ENCODE measurements at places on chromosomes 5 and 9.
A peak's percentile ranks its signal among the peaks of the same experiment; 100 is the strongest.

DNA sequence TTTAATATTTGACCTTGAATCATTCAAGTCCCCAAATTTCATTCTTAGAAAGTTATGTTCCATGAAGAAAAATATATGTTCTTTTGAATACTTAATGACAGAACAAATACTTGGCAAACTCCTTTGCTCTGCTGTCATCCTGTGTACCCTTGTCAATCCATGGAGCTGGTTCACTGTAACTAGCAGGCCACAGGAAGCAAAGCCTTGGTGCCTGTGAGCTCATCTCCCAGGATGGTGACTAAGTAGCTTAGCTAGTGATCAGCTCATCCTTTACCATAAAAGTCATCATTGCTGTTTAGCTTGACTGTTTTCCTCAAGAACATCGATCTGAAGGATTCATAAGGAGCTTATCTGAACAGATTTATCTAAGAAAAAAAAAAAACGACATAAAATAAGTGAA lies 65.4 kb downstream of the WDR41 start:
- DNase-seq = no peak

- no peak for DNase-seq
Observed at GRCh38 chr9:11618241-11618805, 1005.5 kb upstream of the PTPRD start.

GRCh38 chr5:43123887-43124286 lies 3.2 kb downstream of the ZNF131 start:
- peak; percentile 43 for DNase-seq

DNA sequence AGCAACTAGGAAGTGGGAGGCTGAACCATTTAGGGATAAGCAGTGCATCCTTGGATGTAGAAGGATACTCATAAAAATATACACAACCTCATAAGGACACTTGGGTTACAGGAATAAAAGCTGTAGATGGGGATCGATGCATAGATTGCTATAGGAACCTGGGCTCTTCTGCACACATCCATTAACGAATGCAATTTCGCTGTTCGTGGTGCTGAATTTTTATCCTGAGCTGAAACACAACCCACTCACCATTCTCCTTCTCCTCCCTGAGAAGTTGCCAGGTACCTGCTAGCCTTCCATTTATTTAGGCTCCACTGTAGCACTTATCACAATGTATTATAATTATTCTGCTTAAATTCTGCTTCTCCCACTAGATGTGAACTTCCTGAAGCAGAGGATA lies 320.6 kb upstream of the BRINP1 start:
- no peak for DNase-seq

DNA sequence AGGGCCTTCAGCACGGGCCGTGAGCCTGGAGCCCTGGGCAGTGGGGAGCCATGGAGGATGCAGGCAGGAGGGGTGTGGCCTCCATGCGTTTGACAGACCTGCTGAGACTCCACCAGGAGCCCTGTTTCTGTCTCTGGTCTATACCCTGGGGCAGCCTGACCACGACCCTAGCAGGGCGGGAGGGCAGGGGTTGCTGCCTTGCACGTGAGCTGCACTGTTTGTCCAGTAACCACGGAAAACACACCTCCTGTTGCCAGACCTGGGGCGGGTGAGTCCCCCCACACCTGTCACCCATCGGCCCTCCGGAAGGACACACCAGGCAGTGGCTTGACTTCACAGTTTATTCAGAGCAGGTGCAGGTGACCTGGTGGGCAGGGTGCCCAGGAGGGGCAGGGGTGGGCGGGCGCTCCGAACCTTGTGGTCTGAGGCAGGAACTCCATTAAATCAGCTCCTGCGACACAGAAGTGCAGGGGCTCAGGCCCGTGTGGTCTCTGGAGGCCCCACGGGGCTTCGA lies 3.9 kb downstream of the LCN8 start:
- peak; percentile 74 for DNase-seq

GRCh38 chr5:72633649-72634048 lies 126.4 kb upstream of the ZNF366 start:
- no peak for DNase-seq

- no peak for DNase-seq
Observed at GRCh38 chr9:13428766-13429165, 149.3 kb upstream of the MPDZ start.
